HL-60 (cell line): ENCODE measurements at places on chromosomes 1 and 21.

DNA sequence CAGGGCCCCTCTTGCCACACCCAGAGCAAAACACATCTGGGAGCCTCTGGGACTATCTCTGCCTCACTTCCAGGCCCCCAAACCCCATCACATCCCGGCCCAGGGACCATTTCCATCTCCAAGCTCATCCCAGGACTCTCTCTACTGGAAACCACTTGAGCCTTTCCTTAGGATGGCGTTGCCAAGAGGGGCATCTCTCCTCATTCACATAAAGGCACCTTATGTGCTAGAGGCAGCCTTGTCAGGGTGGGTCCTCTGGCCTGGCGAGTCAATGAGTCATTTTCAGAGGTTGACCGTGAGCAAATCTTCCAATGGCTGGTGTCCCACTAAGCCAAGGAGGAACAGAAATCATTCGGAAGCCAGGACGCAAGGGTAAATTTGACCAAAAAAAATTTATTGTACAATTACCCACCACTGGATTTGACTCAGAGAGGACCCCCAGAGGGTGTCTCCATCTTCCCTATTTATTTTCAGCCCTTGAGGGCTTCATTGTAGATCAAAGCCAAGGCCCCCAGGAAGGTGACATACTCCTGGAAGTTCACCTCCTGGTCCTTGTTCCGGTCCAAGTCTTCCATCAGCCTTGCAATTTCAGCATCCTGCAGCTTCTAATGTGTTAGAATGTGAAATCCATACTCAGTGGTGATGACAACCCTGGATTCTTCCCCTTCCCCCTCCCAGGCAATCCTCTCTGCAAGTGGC lies 1.4 kb downstream of the S100A6 start:
- DNase-seq, result no peak

DNA sequence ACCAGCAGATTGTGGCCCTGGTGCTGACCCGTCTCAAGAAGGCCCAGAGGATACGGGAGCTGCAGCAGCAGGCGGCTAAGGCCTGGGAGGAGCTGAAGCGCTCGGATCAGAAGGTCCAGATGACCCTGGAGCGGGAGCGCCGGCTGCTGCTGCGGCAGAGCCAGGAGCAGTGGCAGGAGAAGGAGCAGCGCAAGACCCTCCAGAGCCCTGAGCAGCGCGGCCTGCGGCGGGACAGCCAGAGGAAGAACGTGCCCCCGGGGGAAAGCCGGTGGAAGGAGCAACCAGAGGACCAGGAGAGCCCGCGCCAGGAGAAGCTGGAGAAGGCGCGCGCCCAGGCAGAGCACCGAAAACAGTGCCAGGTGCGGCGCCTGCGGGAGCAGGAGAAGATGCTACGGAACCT lies 1.0 kb downstream of the CCDC185 start:
- no peak for DNase-seq

GRCh38 chr1:92481971-92482664 lies 4.6 kb downstream of the GFI1 start:
- DNase-seq, result no peak

GRCh38 chr1:206736878-206737728 lies 33.5 kb upstream of the IL19 start:
- no peak for DNase-seq

DNA sequence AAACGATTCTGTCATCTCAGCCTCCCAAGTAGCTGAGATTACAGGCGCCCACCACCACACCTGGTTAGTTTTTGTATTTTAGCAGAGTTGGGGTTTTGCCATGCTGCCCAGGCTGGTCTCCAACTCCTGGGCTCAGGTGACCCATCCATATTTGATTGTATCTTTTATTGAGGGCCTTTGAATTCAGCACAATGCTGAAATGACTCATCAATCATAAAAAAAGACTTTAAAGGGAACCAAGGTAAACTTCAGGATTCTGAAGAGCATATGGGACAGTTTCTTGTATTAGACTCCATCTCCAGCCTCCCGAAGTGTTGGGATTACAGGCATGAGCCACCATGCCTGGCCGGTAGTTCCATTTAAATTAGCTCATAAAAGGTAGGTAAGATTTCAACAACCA lies 232.2 kb downstream of the SETD4 start:
- no peak for DNase-seq

- DNase-seq, result no peak
Measured at GRCh38 chr1:211309617-211310016, 17.0 kb upstream of the TRAF5 start.

- DNase-seq, result no peak
Measured at GRCh38 chr1:62875676-62876075, 91.7 kb downstream of the ATG4C start.

GRCh38 chr1:51753969-51754368 lies 124.6 kb downstream of the NRDC start:
- no peak for DNase-seq

DNA sequence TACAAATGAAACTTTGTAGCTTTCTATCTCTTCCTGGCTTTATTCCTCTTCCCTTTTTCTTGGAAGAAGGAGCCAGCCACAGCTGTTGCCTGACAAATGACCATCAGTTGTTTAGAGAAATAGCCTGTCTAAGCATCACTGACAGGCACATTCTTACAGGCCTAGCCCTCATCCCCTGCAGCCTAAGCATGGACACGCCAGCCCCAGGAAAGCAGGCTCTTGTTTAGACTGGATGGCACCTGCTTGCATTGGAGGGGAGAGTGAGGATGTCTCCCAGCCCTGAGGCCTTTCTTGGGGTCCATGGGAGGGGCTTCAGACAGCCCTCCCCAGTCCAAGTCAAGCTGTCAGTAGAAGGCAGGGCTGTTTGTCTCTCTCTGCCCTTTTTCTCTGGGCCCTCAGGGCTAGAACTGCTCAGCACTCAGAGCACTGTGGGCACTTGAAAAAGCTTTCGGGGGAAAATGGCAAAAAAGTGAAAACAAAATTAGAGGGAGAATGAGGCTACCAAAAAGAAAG lies 282.5 kb upstream of the PLXNA2 start:
- DNase-seq, result no peak

DNA sequence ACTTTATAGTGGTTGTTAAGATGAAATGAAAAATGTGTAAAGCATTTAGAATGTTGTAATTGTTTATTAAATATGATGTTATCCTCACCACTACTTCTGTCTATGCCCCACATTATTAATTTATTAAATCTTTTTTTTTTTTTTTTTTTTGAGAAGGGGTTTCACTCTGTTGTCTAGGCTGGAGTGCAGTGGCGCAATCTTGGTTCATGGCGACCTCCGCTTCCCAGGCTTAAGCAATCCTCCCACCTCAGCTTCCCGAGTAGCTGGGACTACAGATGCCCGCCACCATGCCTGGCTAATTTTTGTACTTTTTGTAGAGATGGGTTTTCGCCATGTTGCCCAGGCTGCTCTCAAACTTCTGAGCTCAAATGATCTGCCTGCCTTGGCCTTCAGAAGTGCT lies 7.5 kb downstream of the KCNA10 start:
- no peak for DNase-seq

- no peak for DNase-seq
Measured at GRCh38 chr1:227893949-227894721, 53.6 kb downstream of the WNT9A start.

DNA sequence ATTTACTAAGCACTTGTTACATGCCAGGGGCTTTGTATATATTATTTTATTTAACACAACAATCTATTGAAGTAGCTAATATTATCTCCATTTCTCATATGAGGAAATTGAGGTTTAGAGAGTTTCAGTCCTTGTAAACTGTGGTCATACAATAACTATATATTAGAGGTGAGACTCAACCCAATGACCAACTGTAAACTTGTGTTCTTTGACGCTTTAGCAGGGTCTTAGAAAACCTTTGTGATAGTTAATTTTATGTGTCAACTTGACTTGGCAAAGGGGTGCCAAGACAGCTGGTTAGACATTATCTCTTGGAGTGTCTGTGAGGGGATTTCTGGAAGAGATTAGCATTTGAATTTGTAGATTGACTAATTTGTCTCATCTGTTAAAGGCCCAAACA lies 252.4 kb upstream of the B3GALT2 start:
- no peak for DNase-seq

GRCh38 chr1:243842161-243842560 lies 7.9 kb downstream of the AKT3 start:
- DNase-seq, result no peak

DNA sequence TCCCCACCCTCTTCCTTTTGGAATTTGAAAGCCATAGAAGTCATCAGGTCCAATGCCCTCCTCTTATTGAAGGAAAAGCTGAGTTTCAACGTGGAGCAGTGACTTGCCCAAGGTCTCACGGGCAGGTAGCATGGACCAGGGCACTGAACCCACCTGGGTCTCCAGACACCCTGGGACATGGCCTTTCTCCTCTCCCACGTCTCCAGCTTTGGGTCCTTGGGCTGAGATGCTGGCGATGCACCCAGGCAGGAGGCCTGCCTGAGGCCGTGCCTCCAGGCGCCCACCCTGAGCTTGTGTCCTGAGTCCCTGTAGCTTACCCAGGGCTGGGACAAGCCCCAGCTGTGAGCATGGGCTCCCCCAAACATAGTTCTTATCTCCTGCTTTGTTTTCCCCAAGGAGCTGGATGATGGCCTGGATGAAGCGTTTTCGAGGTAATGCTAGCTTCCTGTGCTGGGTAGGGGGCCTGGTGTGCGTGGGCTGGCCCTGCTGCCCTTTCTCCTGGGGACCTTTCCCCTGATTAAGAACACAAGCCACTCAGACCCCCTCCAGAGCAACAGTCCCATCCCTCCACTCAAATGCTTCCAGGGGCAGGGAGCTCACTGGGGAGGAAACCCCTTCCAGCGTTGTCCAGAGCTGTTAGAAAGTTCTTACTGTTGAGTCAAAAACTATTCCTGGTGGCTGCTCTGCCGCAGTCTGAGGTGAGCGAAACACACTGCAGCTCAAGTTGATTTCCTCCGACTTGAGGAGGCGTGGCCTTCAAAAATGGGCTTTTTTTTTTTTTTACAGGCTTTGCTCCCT lies 21.6 kb downstream of the LDLRAP1 start:
- DNase-seq, result no peak
